ENCODE measurements at places on chromosomes 5 and 9.
A peak's percentile ranks its signal among the peaks of the same experiment; 100 is the strongest.

DNA sequence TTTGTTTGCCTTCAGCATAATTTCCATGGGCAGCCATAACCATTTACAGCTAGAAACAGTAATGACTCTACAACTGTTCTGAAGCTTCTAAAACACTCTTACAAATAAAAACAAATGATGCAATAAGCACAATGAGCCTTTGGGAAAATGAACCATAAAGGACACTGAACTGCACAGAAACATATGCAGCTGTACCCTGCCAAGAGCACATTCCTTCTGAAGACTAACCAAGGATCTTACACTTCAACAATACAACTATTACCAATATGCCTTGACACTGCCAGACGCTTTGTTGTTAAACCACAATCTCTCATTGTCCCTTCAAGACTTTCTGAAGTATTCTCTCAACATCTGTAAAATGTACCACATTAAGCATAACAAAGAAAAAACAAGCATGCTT is 104.2 kb upstream of the HMHB1 start:
- DNase-seq, result no peak

DNA sequence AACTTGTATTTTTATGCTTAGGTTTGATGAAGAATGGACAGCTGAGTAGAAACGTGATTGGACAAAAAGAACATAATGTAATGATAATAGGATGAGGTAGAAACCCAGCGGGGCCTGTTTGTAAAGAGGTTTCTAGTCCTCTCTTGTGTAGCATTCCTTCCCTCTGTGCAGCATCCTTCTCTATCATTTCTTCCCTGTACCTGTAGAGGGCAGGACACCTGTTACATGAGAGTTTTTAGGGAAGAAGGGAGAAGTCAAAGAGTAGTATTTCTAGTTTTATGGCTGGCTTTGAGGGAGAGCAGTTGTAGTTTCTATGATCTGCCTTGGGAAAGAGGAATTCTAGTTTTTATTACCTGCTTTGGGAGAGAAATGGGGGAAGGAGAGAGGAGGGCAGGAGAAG is 162.1 kb upstream of the FST start:
- no peak for DNase-seq

- DNase-seq, result no peak
Observed at GRCh38 chr5:68344447-68345111, 129.0 kb downstream of the PIK3R1 start.

DNA sequence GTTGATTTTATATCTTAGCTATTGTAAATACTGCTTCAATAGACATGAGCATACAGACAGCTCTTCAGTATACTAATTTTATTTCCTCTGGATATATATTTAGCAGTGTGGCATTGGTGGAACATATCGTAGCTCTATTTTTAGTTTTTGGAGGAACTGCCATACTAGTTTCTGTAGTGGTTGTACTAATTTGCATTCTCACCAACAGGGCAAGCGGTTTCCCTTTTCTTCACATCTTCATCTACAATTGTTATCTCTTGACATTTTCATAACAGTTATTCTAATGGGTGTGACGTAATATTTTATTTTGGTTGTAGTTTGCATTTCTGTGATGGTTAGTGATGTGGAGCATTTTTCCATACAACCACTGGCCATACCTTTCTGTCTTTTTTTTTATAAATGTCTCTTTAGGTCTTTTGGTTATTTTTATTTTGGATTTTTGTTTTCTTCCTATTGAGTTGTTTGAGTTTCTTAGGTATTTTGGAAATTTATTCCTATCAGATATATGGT is 32.5 kb downstream of the TAF11L14 start:
- no peak for DNase-seq

- DNase-seq, result no peak
Observed at GRCh38 chr5:57185313-57185712, 11.5 kb downstream of the GPBP1 start.

- DNase-seq, result peak; percentile 72
Observed at GRCh38 chr5:134086943-134087305, 27.6 kb upstream of the TCF7 start.

GRCh38 chr9:108297073-108297472 is 558.7 kb downstream of the ACTL7B start:
- no peak for DNase-seq

DNA sequence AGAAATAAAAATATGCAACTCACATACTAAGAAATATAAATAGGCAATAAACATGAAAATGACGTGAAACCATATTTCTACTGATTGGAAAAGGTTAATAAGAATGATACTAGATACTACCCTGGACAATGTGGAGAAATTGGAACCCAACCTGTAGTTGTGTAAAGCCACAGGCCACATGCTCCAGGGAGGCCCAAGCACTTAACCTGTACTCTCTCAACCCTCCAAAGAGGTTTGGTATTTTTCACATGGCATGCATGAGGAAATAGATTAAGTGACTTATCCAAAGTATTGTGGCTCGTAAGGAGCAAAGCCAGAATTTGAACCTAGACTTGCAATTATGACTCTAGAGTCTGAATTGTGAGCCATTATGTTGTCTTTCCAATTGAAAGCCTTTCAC is 13.4 kb downstream of the LIFR start:
- DNase-seq, result no peak

DNA sequence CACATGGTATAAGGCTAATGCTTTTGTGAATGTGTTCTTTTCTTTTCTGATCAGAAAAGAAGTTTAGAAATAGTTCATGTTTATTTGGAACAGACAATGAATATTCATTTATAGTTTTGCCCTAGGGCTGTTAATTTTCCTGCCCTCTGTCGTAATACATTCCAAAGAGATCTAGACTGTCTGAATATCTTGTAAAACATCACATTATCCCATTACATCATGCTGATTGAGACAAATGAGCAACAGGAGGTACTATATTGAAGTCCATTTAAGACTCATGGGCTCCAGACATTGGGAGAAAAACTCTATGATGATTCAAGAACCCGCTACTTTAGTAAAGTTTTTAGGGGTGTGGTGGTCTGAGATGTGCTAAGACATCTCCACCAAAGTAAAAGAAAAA is 121.2 kb upstream of the MAP1B start:
- DNase-seq, result no peak

DNA sequence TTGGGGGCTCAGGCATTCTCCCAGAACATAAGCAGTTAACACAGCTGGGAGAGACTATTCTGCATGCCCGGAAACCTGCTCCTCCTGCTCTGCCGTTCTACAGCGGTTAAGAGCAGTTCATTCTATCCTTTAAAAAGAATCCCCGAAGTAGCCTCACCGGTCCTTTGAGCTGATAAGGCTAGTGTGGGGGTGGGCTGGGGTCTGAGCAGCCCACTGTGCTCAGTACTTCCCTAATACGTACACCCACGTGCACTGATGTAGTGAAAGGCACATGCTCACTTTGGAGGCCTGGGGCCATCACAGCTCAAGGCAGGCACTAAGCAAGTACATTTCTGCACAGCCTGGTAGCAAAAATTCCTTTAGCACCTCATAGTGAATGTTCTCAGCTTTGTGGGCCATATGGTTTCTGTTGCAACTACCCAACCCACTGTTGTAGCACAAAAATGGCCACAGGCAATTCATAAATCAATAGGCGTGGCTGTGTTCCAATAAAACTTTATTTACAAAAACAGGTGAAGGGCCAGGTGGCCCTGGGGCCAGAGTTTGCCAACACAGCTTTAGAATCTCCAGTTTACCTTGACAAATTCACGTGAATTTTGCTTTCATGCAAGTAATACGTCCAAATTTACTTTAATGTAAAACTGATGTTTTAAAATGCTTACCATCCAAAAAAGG is 136.4 kb downstream of the ZNF354C start:
- DNase-seq, result no peak

Data from activated T-cell treated with anti-CD3 and anti-CD28 coated beads for 4 hours (primary cell).